ENCODE measurements at places on chromosomes 5 and 9. TPM values are rescaled to one million over a fixed set of nuclear protein-coding genes. Genes with fewer than 3 reads are reported as not detected.
A peak's percentile ranks its signal among the peaks of the same experiment; 100 is the strongest.

DNA sequence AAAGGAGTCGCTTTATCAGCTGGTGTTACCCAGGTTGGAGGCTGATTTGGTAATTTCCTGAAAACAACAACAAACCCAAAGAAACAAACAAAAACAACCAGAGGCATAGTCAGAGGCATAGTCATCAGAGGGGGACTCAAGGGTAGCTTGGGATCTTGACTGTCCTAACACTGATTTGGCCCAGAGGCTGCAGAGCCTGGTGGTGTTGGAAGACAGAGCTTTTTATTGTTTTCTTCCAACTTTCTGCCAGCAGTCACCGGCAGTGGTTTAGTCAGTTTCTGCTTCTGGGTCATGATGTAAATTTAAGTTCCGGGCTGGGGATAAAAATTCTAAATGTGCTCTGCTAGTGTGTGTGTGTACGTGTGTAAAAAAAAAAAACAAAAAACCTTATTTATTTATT lies 23.5 kb upstream of the NKX2-5 start:
- no peak for DNase-seq

DNA sequence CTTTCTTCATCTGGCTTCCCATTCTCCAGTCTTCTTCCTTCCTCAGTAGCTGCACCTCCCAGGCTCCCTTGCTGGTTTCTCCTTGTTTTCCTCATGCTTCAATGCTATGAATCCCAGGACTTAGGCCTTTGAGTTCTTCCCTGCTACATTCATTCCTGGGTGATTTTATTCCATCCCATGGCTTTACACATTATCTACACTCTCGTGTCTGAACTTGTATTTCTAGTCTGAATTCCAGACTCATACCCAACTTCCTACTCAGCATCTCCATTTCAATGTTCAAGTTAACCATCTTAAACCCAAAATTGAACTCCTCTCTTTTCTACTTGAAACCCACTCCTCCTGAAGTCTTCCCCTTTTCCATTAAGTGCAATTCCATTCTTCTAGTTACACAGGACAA lies 20.0 kb downstream of the SLC24A2 start:
- DNase-seq: no peak

- DNase-seq: no peak
Measured at GRCh38 chr9:38071470-38072134, 2.6 kb upstream of the SHB start.

DNA sequence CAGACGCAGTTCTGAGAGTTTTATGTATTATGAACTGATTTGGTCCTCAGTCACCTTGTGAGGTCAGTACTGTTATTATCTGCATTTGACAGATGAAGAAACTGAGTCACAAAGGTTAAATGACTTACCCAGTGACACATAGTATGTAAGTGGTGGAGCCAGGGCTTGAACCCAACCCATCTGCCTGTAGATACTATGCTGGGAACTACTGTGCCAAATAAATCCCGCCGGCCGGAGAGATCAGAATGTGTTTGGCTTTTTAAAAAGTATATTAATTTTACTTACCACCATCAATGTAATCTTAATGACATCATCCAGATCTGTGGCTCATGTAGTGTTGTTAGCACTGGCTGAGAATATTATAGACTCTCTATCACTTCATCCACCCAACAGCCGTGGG lies 80.8 kb downstream of the ZNF618 start:
- DNase-seq: no peak

- DNase-seq: no peak
Measured at GRCh38 chr5:104187656-104188055, 625.1 kb upstream of the NUDT12 start.

DNA sequence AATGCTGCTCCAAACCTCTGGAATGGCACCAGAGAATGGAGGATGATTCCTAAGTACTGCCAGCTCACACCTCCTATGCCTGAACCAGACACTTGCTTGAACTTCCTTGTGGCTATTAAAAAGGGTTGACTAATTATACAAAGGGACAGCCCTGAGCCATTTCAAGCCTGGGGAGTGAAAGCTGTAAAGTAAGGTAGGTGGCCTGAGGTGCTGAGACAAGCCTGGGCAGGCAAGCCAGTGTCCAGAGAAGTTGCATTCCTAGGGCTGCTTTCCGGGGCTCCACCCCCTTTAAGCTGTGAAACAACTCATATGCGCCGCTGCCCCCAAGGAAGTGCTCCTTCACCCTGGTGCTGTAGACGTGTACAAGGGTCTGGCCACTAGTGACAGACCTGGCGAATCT lies 79.9 kb upstream of the SLC1A3 start:
- DNase-seq: peak; percentile 29

GRCh38 chr5:134227776-134228175 lies 1.9 kb upstream of the PPP2CA start:
- DNase-seq: no peak

GRCh38 chr9:18333157-18333556 lies 140.8 kb upstream of the ADAMTSL1 start:
- DNase-seq: no peak

GRCh38 chr5:13673511-13673910 lies 271.0 kb downstream of the DNAH5 start:
- DNase-seq: no peak

DNA sequence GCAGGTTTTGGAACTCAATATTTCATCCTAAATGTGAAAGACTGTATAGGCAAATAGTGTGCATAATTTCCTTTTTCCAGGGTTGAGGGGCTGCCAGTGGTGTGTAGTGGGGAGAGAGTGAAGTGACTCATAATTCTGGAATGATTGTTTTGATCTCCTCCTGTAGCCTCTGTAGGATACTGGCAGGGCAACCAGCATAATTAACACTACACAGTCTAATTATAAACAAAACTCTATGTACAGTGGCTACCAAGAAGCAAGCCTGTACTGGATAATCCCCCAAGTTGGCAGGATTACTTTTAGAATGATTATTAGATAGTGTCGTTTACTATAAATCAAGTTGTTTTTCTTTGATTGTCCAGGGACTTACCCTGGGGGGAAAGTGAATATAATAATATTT lies 32.2 kb downstream of the LNPEP start:
- no peak for DNase-seq

- no peak for DNase-seq
Measured at GRCh38 chr9:132662152-132662945, 7.4 kb downstream of the DDX31 start.

DNA sequence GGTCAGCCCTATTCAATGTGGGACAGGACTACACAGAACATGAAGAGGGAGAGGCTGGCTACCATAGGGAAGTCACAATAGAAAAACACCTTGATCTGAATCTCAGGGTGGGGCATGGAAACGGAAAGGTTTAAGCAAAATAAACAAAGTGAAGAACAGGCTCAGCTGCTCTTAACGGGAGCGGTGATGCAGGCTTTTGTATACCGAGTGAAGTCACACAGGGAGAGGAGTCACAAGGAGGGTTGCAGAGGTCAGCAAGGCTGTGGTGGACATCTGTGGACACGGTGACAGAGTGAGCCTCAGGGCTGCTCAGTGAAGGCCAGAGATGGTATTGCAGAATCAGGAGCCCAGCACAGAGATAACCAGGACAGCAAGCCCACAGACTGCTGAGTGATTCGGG lies 30.6 kb upstream of the SEMA4D start:
- no peak for DNase-seq

DNA sequence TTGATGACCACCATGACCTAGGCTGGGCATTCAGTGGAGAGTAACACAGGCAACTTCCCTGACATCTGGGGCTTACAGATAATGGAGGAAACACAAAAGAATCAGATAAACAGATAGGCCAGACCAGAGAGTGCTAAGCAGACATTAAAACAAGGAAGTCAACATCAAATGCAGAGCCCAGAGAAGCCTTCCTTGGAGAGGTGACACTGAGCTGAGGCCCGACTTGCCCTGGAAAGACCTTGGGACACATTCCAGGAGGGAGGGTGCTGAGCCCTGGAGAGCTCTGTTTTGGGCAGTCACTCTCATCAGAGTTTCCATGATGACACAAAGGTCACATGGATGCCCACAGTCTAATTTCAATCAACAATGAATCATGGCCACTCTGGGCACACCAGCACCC lies 31.9 kb upstream of the C5orf58 start:
- DNase-seq: no peak

GRCh38 chr5:146646441-146646840 lies 130.5 kb upstream of the GPR151 start:
- DNase-seq: no peak

- DNase-seq: no peak
Measured at GRCh38 chr5:107425541-107426031, 245.2 kb downstream of the EFNA5 start.

DNA sequence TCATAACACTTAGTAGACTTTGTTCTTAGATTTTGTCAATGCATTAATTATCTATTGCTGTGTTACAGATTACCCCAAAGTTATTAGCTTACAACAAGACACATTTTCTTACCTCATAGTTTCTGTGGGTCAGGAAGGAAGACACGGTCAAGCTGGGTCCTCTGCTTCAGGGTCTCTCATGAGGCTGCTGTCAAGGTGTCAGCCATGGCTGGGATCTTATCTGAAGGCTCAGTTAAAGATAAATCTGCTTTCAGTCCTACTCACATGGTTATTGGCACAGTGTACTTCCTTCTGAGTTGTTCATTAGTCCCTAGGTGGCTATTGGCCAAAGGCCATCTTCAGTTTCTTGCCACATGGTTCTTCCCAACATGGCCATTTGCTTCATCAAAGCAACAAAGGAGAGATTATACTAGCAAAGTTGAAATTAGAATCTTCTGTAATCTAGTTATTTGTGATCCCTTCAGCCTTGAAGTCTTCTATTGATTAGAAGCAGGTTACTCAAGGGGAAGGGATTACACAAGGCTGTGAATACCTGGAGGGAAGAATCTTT lies 25.2 kb downstream of the TDRD7 start:
- no peak for DNase-seq

DNA sequence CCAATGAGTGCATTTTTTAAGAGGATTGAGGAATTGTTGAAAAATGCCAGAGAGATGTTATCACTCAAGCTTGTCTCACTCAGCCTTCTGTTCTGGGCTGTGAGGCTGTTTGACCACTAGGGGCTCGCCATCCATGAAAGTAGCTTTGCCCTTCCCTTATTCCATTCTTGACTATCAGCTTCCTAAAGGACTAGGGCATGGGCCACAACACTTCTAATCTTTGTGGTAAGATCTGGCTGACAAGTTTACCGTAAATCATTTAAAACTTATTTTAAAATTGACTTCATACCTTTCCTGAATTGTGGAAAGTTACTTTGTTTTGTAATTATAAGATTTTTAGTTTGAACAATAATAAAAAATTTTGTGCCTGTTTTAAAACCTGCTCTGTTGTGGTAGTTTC lies 49.5 kb downstream of the TJP2 start:
- DNase-seq: peak; percentile 51

DNA sequence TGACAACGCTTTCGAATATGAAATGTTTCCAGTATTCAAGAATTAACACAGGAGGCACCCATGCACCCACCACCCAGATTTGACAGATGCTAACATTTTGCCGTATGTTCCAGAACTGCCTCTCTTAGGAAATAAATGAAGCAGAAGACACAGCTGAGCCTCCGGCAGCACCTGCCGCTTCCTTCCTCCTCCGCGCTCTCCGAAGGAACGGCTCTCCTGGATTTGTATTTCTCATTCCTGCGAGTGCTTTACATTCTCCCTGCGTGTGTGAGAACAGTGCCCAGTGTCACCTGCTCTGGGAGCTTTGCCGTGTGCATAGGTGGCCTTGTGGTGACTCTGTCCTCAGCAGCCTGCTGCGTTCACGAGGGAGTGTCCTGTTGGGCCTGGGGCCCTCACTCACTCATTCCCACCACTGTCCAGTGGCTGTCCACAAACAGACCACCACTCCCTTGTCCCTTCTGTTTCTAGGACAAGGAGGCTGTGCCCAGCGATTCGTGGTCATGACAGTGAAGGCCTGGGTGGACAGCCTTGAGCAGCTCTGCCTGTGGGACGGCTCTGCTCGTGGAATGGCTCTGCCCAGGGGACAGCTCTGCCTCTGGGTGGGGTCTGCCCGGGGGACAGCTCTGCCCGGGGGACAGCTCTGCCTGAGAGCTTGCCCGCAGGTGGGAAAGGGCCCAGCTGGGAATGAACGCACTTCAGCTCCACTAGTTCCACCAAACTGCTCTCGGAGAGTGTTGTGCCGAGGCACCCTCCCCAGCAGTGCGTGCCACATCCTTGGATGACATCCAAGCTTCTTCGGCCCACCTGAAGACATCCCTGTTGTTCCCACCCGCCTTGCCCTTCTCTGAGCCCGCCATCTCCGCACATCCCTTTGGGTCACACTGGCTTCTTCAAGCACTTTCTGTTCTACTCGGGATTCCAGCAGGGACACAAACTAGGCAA lies 170.5 kb upstream of the PPP1R26 start:
- no peak for DNase-seq

- no peak for DNase-seq
Measured at GRCh38 chr5:73746608-73747007, 120.6 kb downstream of the ARHGEF28 start.

DNA sequence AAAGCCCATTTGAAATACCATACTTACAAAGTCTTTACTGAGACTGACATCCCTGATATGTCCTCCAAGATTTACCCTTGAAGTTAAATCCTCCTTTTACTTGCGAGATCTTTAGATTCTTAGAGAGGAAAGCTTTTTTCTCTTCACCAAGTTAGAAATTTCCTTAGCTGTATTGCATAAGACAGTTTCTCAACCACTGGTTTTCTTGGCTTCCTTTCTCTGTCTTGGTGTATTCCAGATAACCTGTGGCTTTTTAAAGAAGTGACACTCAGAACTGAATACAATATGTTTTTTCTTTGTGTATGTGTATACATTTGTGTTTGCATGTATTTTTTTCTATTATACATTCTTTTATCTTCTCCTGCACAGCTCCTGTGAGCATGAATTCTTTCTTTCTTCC lies 65.0 kb downstream of the SNCAIP start:
- no peak for DNase-seq

DNA sequence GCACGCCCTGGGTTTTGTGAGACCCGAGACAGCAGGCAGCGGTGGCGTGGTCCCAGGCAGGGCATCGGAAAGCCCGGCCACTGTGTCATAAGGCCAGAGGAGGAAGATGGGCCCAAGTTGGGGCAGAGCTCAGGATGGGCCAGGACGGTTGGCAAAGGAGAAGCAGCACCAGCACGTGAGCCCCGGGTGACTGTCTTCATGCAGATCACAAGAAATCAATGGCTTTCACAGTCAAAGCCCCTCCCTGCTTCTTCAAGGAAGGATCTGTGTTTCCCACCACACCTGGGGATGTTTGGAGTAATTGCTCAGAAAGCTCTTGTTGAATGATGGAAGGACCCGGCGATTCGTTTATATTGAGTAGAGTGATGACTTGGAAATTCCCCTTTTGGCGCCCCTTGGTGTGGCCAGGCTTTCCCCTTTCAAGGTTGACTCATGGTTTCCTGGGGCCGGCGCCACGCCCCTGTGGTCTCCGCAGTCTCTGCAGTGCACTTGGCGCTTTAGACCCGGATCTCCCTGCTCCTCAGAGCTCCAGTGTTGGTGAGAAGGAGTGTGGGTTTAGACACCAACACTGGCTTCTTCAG lies 52.1 kb downstream of the IL31RA start:
- DNase-seq: peak; percentile 93

- no peak for DNase-seq
Measured at GRCh38 chr9:97979788-97980478, 3.2 kb upstream of the ANP32B start.

- DNase-seq: no peak
Measured at GRCh38 chr9:106648799-106649198, 214.2 kb upstream of the ZNF462 start.

The SPATA31E1 gene
- not detected for total RNA-seq

The MAMDC4 gene
- total RNA-seq: 24.7 TPM

The LCN1 gene
- not detected for total RNA-seq

The SPDL1 gene
- 36.9 TPM for total RNA-seq

The ANKS6 gene
- total RNA-seq: 13.4 TPM

The FSTL4 gene
- 0.42 TPM for total RNA-seq

The APBA1 gene
- total RNA-seq: 1.1 TPM

The TRIM7 gene
- 2.7 TPM for total RNA-seq

The NSG2 gene
- total RNA-seq: not detected

The MYO10 gene
- total RNA-seq: 0.28 TPM
